ENCODE measurements at places on chromosomes 1 and 21.

DNA sequence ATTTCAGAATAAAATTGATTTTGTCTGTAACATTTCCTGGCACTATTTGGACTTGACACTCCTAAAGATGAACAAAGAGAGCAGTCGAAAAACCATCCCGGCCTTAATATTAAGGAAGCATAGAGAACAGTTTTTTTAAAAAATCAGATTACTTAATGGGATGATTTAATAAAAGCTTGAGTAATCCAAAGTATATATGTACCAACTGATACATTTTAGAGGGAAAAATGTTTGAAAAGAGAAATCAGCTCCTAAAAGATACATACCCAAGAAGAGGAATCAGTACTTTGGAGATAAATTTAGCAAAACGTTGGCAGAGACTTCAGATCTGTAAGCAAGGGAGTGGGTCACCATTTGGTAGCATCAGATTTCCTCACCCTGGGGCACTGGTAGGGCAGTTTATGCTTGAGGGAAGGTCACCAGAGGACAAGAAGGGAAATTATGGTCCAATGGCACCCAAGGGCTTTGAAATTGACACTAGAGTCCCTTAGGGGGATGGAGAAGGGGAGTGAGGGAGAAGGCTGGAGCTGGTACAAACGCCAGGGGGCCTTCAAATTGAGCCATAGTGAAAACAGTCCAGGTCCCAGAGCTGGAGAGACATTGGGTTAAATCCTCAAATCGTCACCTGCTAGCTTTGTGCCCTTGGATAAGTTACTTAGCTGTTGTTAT lies 5.9 kb downstream of the SLAMF7 start:
- no peak for DNase-seq

DNA sequence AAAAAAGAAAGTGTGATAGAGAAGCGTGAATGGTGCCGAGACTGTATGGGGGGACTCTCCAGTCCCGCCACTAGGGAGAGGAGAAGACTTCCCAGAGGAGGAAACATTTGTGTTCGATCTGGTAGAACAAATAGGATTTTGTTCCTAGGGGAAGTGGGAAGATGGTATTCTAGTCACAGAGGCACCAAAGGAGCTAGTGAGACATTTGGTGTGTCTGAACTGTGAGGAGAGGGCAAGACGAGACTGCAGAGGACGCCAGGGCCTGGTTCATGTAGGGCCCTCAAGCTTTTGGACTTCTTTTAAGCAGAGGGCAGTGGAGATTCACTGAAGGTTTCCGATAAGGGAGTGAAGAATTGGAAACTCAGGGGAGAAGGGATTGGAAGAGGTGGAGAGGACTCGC lies 2.9 kb downstream of the BTBD19 start:
- DNase-seq, result no peak

GRCh38 chr1:43381612-43382011 lies 8.0 kb downstream of the MED8 start:
- no peak for DNase-seq

GRCh38 chr1:41800311-41800829 lies 118.4 kb downstream of the HIVEP3 start:
- no peak for DNase-seq

- DNase-seq, result no peak
Observed at GRCh38 chr1:18805150-18805879, 54.1 kb downstream of the TAS1R2 start.

Measured in activated CD8-positive, alpha-beta memory T cell treated with anti-CD3 and anti-CD28 coated beads for 4 hours (primary cell).